Stimulated activated CD4-positive, alpha-beta T cell treated with anti-CD3 and anti-CD28 coated beads, Interleukin-1b, Interleukin-23, amount 100 ng/mL, for 1 hour (primary cell): ENCODE measurements at places on chromosomes 6 and 20.

- DNase-seq = no peak
These were observed 25.2 kb downstream of the HLA-A start for GRCh38 chr6:29967379-29968010.

- DNase-seq = no peak
These were observed 154.0 kb downstream of the PDSS2 start for GRCh38 chr6:107305391-107305790.

DNA sequence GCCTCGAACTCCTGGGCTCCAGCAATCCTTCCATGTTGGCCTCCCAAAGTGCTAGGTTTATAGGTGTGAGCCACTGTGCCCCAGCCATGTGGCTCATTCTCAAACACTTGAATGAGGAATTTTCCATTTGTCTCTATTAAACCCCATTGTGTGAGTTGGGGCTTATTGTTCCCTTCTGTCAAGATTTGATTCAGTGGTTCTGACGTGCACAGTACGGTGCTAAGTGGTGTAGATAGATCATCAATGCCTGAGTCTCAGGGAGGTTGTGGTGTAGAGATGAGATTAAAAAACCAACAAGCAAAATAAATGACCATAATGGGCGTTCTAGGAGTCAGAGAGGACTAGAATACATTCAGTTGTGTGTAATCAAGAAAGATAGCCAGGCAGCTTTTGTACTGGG is 335.6 kb downstream of the PRL start:
- DNase-seq = no peak

GRCh38 chr20:58127701-58128111 is 100.7 kb downstream of the ANKRD60 start:
- DNase-seq = no peak

DNA sequence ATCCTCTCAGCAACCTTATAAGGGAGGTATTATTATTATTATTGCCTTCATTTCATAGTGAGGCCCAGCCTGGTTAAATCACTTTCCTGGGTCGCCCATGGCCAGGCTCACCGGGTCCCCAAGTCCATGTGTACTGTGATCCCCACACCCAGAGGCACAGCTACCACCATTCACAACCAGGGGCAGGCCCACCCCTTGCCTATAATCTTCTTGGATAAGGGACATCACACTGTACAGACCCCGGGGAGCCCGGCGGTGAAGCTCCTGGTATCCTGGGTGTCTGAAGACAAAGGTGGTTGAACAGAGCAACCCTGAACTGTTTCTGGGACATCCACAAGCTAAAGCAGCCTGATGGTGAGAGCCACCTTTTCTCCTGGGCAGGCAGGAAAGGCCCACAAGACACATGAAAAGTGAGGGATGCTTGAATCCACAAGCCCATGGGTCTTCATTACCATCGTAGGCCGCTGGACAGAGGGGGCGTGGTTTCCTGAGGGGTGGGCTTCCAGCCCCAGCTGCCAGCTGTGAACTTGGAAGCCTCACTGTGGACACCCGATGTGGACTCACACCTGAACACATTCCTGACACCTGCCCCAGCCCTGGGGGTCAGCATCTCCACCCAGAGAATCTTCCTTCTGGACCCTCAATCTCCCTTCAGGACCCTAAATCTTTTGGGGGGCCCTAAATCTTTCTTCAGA is 185.5 kb upstream of the PMEPA1 start:
- DNase-seq = no peak

- no peak for DNase-seq
These were observed 621 bp downstream of the GPR63 start for GRCh38 chr6:96836631-96837080.

- no peak for DNase-seq
These were observed 28.2 kb upstream of the ITCH start for GRCh38 chr20:34334654-34335407.

DNA sequence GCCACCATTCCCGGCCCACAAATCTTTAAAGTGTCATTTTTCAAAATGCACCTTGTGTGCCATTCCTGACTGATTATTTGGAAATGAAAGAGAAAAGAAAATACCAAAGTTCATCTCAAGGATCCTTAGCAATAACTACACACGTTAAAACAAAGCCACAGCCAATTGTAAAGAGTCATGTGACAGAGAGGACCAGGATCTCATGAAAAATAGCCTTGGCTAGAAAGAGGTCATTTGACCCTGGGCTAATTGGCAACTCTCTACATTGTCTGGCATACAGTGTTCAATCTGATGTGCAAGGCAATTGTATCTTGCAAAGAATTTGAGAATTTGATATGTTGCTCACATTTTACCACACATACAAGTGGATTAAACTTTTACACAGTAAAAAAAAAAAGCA is 31.6 kb upstream of the HLA-G start:
- no peak for DNase-seq
